CD4-positive, alpha-beta T cell treated with Interferon alpha-2 for 1 hour (primary cell): ENCODE measurements at places on chromosomes 7 and 10.

DNA sequence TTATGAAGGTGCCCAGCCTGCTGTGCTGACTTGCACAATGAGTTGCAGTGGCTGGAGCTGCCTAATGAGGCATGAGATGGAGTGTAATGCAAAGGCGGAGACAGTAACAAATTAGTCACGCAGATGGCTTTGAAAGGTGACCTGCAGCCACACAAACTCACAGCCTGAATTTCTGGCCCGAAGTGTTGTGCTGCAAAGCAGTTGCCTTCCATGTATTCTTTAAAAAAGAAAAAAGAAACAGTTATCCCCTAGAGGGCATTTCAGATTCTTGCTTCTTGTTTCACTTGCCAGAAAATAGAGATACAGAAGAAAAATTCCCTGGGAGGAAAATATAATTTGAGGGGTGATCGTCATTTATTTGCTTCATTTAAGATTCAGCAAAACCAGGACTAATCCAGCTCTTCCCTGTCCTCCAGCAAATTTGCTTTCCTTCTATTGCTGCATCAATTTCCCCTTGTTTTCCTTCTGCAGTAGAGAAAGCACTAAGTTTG lies 239.9 kb downstream of the ADRA2A start:
- no peak for DNase-seq

GRCh38 chr7:27031289-27032172 lies 64.3 kb downstream of the HOXA1 start:
- peak; percentile 31 for DNase-seq

DNA sequence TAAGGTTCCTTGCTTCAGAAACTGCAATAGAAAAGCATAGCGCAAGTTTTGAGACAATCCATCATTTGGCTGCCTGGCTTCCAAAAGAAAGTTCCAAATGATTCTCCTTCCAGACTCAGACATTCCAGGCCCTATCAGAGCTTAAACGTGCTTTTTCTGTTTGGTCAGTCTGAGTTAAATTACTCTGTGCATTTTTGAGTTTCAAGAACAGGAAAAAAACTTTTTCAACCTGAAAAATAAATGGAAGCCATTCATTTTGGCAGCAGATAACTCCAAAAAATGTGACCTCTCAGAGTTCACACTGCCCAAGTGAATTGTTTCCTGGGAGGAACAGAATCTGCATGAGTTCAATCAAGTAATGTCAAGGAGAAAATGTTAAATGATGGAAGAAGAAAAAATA lies 354.2 kb downstream of the CXCL12 start:
- DNase-seq = no peak

GRCh38 chr10:94992811-94993210 lies 54.4 kb downstream of the CYP2C9 start:
- DNase-seq = no peak

DNA sequence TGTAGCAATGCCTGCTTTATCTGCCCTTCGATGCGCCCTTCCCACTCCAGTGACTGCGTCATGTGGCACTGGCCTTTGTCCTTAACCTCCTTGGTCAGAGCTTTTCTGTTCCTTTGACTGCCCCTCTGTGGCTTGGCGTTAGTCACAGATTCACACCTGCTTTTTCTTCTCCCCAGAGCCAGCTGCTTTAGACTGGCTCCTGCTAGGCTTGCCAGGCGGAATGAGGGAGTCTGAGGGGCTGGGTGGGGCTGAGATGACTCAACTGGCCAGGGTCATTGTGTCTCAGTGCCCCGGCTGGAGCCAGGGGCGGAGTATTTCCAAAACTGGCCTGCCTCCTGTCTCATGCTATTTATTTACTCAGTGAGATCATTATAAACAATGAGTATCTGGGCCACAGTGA lies 194.1 kb downstream of the EMX2 start:
- no peak for DNase-seq

DNA sequence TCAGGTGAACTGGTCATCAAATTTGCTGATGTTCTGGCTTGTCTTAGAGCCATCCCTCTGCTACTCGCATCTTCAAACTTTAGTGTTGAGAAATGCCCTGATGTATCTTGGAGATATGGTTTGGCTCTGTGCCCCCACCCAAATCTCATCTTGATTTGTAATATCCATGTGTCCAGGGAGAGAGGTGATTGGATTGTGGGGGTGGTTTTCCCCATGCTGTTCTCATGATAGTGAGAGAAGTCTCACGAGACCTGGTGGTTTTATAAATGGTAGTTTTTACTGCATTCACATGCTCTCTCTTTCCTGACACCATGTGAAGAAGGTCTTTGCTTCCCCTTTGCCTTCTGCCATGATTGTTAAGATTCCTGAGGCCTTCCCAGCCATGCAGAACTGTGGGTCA lies 74.0 kb upstream of the AFAP1L2 start:
- no peak for DNase-seq

- DNase-seq = no peak
Observed at GRCh38 chr10:113733635-113734034, 17.8 kb upstream of the PLEKHS1 start.

DNA sequence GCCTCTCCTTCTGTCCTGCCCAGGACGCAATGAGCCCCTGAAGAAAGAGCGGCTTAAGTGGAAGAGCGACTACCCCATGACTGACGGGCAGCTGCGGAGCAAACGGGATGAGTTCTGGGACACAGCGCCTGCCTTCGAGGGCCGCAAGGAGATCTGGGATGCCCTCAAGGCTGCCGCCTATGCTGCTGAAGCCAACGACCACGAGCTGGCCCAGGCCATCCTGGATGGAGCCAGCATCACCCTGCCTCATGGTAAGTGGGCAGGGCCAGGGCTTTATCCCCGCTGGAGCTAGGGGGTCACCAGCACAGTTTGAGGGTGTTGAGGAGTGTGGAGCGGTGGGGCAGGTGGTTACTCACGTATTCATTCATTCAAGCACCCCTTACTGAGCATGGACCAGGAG lies 4.7 kb upstream of the ANKRD2 start:
- no peak for DNase-seq

GRCh38 chr7:43873300-43873699 lies 4.0 kb upstream of the MRPS24 start:
- DNase-seq = no peak

DNA sequence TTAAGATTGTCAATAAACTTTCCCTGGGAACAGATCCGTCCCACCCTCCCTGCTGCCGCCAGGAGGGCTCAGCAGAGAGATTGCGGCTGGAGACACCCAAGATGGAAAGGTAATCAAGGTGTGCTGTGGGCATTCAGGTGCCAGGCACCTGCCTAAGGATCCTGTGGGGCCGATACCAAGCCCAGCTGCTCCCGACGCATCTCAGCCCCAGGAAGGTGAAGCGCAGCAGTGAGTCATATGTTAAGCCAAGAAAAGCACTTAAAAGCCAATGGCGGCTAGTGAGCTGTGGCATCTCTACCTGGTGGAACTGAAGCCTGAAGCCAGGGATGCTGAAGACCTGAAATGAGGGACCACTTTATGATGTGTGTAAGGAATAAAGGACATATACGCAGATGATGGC lies 6.1 kb downstream of the WDR86 start:
- no peak for DNase-seq

DNA sequence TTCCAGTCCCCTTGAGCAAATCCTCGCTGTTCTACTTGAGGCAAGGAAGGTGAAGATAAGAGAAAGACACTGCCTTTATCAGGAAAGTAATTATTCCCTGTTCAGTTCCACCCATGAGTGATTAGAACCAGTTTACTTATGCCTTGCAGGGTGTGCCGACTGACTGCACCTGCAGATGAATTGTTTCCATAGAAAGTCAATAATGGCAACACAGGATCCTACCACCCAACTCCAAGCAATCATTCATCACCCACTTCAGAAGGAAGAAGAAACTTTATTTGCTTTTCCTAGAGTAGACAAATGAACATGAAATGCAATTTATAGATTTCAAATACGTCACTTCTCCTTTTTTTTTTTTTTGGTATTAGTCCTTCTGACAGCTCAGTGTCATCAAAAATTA lies 383.9 kb downstream of the SORCS1 start:
- no peak for DNase-seq

DNA sequence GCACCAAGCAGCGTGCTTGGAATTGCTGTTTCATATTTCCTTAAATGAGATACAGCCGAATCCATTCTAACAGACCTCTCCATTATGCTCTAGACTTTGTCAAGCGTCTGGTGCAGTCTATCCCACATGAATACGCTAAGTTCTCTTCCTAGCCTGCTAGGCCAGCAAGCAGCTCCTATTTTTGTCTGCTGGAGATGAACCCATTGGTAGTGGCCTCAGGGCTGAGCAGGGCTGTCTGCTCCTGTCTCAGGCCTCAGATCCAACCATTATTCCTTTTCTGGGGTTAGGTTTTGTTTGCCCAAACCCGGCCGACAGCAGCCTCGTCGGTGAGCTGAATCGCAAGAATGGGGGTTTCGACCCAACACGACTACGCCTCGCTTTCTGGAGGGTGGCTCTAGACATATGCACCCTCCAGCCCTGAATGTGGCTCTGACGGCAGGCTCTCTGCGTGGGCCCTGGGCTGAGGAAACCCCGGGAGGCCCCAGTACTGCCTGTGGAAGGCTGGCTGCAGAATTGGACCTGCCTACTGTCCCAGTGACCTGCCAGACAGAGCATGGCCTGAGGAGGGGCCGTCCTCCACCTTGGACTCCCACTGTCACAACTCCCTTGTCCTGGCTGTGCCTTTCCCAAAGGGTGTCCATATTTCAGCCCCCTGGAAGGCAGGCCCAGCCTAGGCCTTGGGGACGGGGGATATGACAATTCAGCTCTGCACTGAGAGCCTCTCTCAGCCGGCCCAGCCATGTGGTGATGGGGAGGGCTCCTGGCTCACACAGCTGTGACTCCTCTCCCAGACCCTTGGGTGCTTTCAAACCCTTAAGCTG lies 267.9 kb upstream of the TCERG1L start:
- no peak for DNase-seq

GRCh38 chr10:6423004-6423403 lies 157.1 kb downstream of the PRKCQ start:
- no peak for DNase-seq
